ENCODE measurements at places on chromosomes 2 and 18.

- DNase-seq = no peak
These were observed 22.2 kb downstream of the FAM110C start for GRCh38 chr2:24107-24506.

DNA sequence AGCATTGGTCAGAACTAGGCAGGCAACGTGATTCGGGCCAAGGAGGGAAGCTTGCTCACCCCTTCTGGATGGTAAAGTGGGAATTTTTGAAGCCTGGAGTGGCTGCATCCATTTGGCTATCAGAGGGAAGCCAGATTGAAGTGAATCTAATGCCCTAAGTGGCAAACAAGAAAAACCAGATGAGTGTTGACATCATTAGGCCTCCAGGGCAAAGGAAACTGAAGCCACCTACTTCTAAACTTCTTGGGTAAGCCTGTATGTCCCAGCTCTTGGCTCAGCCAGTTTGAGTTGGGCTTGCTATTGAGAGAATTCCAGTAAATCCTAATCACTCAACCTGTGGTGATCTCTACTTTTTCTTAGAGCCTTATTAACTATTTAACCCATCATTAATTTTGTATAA lies 20.9 kb downstream of the SOX11 start:
- DNase-seq = no peak

DNA sequence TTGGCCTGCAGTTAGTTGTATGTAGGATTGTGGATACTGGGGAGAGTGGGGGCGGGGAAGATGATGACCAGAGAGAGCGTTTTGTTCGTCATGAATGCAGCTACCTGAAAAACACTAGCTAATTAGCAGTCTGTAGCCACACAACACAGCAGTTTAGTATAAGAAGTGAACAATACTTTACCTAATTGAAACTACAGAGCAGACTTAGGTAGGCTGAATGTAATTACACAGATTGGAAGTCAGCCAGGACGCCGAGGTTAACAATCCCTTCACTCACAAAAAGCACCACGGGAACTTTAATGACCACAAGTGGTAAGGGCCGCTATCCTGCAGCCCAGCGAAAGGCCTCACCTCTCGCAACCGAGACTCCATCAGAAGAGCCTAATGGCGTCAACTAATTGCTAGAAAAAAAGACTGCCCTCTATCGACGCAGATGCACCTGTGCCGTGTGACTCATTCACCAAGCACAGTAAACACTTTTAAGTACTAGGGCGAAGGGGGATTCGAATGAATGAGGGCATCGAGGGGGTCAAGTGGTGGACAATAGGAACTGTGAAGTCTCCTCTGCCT lies 591.0 kb downstream of the ARHGAP15 start:
- DNase-seq = no peak

- no peak for DNase-seq
These were observed 9.1 kb downstream of the KCNF1 start for GRCh38 chr2:10920764-10921388.

DNA sequence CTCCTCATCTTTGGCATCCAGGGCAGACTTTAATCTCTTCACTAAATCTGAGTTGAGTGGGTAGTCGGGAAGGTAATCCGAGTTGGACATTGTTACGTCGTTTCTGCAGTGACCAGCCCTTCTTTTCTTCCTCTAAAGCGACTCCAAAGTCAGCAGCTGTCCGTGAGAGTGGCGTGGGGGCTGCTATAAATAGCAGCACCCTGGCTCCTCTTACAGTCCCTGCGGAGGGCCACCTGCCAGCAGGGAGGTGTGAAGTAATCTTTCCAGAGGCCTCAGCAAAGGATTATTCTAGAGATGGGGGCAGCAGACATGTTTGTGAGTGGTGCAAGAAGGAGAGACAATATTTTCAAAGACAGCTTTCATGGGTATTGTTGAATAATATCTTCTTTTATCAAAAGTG lies at the start of gene ASB18:
Gene ASB18, minus strand, starts transcription at position 151 of the 400 bp plus-strand sequence. Its CDS starts 61 bp downstream, at position 90.
- DNase-seq = no peak

GRCh38 chr18:66222174-66222573 lies 381.7 kb downstream of the CDH19 start:
- DNase-seq = no peak

DNA sequence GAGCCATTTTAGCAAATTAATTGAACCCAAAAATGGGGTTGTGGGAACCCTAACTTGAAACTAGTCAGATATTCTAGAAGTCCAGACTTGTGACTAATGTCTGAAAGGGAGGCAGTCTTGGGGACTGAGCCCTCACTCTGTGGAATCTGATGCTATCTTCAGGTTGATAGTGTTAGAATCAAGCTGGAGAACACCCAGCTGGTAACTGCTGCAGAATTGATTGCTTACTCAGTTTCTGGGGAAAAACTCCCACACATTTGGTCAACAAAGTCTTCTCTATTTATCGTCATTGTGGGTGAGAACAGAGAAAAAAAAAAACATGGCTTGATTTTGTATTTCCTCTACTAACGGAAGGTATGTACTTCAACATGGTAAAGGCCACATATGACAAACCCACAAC lies 1925.8 kb upstream of the CELF4 start:
- DNase-seq = no peak

DNA sequence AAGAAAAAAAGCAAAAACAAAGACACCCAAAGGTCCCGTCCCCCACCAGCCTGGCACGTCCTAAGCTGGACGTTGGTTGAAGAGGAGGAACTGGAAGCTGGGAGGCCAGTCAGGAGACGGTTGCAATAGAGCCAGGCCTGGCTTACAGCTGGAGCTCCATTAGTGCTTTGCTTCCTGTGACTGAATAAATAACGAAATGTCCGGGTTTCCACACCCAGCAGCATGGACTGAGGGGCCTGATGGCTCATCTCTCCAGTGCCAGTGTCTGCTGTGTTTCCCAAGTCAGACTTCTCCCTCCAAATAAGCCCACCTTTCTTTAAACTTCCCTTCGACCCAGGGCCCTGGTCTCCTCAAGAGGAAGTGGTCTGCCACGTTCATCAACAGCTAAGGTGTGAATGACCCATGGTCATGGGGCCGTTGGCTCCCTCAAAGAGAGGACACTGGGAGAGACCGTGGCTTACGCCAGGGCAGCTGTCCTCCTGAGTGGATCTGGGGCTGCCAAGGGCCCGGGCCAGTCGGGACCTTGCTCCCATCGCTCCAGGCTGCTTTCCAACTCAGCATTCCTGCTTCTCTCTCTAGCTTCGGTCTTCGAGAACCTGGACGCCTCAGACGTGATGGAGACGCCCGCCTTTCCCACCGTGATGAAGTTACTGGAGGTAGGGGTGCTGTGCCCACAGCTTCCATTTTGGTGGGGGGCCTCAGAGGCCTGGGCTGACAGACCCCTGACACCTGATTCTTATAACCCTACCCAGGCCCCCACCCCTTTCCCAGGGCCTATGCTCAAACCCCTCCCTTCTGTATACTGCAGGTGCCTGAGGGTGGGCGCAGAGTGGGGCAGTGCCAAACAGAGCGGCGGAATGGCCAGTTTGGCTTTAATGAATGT lies 44.9 kb downstream of the MYO7B start:
- no peak for DNase-seq
